ENCODE measurements at places on chromosomes 7 and 10.

DNA sequence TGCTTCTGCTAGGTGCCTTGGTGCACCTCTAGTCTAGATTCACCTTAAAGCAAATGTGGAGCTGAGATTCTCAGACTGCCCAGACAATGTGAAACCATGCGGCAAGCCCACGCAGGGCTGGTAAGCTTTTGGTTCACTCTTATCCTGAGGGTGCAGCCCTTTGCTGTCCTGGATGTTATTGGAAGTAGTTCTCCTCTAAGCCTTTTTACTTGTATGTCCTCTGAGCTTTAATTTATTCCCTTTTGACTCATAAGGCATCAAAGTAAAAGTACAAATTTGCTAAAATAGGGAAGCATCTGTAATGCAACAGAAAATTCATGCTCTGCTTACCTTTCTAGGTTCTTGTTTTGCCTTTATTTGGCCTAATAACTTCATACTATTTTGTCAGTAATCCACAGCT is 186.8 kb downstream of the MACC1 start:
- DNase-seq: no peak

DNA sequence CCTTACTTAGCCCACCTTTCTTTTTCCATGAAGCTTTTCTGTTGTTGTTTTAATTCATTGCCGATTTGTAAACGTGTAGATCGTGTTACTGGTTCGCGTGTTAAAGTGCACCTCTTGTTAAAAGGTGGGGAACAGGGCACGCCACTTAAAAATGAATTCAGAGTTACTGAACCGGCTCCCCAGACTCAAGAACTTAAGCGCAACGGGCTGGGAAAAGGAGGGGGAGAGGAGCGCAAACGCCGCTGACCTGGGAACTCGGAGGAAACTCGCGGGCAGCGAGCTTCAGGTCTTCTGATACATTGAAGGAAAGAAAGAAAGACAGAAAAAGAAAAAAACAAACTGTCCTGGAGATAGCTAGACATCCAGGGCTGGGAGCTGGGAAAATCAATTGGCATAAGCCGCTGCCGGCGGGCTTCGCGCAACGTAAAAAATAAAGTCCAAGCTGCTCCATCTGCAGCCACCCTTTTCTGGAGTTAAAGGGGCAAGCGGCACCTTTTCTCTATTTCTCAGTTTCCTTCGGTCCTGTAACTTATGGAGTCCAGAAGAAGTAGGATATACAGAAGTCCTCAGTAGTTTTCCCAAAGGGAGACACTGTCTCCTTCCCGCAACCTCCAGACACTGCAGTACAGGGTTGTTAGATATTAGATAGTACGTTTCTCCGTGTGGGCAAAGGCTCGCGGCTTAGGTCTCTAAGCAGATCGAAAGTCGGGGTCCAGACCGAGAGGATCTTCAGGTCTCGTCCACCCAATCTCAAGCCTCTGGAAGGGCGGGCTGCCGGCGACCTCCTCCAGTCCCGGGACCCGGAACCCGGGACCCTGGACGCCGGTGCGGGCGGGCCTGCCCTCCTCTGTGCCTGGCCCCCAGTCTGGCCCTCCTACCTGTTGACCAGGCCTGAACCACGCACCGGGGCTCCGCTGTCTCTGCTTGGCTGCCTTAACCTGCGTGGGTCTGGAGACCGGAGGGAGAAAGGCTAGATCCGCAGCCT is 1.8 kb upstream of the DLX6 start:
- no peak for DNase-seq

DNA sequence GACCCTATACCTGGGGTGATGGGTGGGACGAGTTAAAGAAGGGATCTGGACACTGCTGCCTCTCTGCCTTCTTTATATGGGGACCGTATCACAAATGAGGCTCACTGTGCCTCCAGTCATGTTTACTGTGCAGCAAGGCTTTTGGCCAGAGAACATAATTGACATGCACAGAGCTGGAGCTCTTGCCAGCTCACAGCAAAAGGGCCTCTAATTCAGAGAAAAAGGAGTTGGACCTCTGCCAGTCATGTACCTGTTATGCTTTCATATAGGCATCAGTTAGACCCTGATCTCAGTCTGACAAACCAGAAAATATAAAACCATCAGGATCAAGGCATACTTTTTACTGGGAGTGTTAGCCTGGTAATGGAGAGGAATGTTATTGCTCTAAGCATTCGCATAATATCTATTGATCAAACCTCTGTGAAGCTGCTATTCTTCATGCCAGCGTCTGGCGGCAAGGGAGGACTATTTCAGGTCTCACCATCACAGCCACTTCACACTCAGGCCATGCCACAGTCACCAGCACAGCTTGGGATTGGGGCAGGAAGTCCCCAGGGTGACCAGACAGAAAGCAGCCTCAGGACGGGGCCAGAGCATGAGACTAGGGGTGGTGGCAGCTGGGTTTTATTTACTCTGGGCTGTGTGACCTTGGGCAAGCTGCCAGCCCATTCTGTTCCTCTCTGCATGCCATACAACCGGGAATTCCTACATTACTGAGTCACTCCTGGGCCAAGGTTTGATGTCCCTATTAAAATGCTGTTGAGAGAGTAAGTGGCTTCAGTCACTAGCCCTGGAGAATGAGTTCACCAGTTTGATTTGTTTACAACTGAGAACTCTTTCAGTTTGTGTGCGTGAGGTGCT is 90.1 kb downstream of the NPSR1 start:
- peak; percentile 42 for DNase-seq

- no peak for DNase-seq
These were observed 7.8 kb upstream of the DIP2C start for GRCh38 chr10:697097-697875.

DNA sequence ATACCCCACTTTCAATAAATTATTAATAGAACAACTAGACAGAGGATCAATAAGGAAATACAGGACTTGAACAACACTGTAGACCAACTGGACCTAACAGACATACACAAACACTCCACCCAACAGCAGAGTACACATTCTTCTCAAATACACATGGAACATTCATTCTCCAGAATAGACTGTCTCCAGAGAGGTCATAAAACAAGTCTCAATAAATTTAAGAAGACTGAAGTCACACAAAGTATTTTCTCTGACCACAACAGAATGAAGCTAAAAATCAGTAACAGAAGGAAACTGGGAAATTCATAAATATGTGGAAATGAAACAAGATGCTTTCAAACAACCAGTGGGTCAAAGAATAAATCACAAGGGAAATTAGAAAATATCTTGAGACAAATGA is 119.8 kb downstream of the SMURF1 start:
- no peak for DNase-seq

DNA sequence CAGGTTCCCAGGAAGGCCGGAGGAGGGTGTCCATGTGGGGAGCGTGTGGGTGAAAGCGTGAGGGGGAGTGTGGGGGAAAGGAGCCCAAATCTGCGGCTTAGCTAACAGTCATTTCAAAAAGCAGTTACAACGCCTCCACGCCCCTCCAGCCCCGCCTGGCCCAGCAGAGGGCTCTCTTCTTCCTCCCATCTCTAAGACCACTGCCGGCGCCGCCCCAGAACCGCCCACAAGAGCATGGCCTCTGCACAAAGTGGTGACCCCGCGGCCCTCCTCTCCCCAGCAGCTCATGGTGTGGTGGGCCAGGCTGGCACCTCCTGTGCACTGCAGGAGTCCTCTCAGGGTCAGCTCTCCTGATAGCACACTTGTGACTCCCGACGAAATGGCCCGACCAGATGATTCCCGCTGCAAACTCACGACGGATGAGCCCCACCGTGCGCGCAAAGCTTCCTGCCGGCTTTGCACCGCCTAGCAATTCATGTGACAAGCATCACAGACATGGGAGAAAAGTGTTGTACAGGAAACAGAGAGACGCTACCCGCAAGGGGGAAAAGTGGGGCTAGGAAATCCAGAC is 12.4 kb upstream of the HUS1 start:
- DNase-seq: peak; percentile 85

GRCh38 chr10:87546210-87546609 is 41.5 kb downstream of the MINPP1 start:
- no peak for DNase-seq

DNA sequence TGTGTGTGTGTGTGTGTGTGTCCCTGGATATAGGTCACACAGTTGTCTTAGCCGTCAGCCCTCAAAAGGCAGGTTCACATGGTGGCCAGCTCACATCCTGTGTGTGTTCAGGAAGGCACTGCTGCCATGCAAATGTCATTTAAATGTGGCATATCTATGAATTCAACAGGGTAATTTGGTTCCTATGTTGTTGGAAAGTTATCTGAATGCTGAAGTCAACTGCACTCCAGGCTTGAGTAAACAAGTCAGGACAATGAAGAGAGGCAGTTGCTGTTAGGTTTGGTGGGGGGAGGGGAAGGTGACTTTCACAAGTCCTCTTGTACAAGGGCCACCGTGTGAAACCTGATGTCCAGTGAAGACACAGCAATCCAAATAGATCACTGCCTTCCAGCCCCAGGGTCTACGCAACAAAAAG is 61.1 kb downstream of the PTPRE start:
- DNase-seq: no peak

GRCh38 chr10:112744181-112745096 is 205.6 kb upstream of the TCF7L2 start:
- DNase-seq: no peak

DNA sequence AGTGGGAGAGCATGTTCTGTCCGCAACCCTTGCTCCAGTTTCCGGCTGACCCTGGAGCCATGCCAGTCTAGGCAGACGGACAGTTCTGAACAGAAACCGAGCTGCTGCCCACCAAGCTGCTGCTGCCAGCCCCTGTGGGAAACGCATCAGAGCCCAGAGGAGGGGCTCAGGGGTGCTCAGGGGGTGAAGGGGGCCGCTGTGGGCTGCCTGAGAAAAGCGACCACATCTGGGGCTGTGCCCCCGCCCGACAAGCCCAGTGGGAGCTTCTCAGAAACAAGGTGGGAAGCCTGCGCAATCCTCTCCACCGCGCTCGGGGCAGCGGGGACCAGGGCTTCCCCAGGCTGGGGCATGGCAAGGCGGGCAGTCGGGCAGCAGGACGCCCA is 38.8 kb upstream of the CFAP46 start:
- DNase-seq: no peak

GRCh38 chr10:110516815-110517492 is 19.2 kb downstream of the DUSP5 start:
- no peak for DNase-seq

DNA sequence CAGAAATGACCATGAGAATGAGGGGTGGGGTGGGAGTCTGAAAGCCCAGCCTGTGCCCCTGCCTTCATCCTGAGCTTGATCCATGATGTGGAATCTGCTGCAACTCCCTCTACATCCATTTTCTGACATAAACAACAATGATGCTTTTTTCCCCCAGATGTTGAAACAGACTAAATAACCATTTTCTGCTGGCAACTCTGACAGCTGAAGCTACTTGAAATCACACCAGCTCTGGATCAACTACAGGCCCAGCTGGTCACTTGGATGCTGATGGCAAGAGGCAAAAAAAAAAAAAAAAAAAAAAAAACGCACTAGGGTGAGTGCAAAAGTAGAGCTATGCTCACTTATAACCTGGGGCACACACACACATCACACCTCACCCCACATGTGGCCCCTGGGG is 74.2 kb downstream of the FAM107B start:
- DNase-seq: no peak

DNA sequence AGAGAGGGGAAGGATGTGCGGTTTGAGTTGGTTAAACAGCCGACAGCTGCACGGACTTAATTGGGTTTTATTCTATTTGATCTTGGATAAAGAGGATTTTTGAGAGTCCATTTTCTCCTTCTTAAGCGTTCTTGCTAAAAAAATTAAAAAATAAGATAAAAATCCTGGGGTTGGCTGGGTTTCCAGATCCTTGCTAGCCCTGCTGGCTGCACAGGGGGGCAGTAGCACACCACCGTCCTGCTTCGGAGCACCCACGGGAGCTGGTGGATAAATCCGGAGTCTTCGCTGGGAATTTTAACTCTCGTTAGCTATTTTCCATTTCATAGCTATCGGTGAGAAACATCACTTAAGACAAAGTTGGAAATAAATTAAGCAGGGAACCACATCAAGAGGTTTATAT is 792.0 kb downstream of the TYW1 start:
- no peak for DNase-seq

DNA sequence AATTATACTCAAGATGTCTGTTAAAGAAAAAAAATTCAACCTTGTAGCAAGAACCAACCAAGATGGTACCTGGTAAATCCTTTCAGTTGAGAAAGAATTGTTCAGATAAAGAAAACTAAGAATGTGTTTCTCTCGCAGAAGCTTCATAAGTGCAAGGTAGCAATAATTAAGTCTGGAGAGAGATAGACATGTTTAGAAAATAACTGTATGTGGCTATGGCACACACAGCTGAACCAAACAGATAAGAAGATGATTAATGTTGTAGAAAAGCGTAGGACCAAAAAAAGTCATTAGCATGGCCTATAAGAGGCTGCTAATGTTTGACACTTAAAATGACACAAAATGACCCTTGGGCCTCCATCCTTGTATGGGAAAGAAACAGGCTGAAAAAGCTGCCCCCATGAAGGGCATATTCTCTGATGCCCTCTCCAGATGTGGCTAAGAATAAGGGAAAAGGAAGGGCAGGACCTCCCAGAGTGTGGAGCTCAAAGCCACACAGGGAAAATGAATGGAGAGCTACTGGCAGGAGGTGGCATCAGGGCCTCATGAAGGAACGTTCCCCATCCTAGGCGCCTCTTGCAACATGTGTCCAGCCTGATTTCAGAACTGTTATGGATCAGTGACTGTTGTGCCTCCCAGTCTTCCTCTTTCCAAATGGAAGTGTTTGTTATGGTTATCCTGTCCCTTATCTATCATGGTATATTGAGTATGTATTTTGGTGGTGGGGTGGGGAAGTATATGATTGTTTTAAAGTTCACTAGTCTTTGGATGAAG is 30.7 kb downstream of the TLL2 start:
- no peak for DNase-seq

GRCh38 chr7:138459413-138460175 is 465 bp upstream of the TRIM24 start:
- peak; percentile 98 for DNase-seq

GRCh38 chr10:90917238-90917967 is 3.5 kb downstream of the ANKRD1 start:
- no peak for DNase-seq

DNA sequence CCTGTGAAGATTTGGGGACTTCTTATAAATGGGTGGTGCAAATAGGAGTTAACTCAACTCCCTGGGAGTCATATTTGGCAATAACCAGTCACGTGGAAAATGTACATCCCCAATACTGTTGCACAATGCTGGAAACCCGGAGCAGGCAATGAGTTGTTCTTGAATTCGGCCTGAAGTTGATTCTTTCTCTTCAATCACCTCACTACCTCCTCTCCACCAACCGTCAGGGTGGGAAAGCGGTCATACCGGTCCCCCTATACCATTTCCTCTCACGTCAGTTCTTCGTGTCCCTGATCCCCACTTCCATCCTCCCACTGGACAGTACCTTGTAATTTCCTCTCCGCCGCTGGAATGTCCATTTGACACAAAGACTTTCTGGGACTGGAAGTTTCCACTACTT is 2.8 kb downstream of the GIMAP5 start:
- no peak for DNase-seq

All from NCI-H1930 (cell line).